Bone marrow (tissue), 2 donors: ENCODE measurements at places on chromosomes 4 and X.
A peak's percentile ranks its signal among the peaks of the same experiment; 100 is the strongest.

- no peak for DNase-seq
Observed at GRCh38 chr4:168386002-168386401, 67.5 kb upstream of the DDX60 start.

- no peak for DNase-seq
Observed at GRCh38 chrX:126342859-126343258, 176.8 kb upstream of the DCAF12L2 start.

DNA sequence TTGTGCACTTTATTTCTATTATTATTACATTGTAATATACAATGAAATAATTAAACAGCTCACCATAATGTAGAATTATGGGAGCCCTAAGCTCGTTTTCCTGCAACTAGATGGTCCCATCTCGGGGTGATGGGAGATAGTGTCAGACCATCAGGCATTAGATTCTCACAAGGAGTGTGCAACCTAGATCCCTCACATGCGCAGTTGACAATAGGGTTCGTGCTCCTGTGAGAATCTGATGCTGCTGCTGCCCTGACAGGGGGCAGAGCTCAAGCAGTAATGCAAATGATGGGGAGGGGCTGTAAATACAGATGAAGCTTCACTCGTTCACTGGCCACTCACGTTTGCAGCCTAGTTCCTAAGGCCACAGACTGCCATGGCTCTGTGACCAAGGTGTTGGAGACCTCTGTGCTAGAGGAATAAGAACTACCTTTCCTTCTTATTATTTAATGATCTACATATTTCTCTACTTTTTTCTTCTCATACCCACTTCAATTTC is 492.9 kb upstream of the INTU start:
- no peak for DNase-seq

DNA sequence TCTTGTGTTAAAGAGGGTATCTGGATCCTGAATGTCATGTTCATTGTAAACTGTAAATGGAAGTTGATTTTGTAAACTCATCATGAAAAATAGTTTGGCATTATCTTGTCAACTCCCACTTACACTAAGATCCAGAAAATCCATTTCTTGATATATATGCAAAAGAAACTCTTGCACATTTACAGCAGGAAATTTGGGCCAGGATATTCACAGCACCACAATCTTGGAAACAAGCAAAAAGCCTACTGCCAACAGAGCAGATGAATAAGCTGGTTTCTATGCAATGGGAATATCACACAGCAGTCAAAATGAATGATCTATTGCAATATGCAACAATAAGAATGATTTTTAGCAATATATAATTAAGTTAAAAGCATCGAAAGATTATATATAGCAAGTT is 8.6 kb downstream of the GABRA4 start:
- no peak for DNase-seq

GRCh38 chr4:6794189-6794588 is 11.7 kb downstream of the KIAA0232 start:
- no peak for DNase-seq

DNA sequence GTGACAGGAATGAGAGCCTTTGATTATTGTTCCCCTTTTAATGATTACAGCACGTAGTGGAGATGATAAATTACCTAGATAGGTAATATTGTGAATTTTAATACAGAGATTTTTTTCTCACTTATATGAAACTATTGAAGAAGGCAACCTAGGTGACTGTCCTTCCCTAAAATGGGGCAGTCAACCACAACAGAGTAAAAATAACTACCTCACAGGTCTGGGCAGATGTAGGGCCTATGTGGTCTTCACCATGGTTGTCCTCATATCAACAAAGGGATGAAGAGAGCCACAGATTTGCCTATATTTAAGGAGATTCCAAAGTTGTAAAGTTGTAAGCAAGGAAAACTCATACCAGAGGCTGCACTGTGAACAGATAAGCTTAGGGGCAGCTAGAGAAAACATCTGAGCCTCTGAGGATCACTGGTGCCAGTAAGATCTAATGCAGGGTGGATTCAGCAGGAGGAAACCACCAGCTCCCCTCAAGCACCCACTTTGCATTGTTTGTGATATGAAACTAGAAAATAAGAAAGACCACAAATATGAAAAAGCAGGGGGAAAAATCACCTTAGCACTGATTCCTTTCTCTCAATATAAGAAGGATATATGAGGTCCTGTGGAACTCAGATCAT is 547.9 kb upstream of the GALNTL6 start:
- no peak for DNase-seq

DNA sequence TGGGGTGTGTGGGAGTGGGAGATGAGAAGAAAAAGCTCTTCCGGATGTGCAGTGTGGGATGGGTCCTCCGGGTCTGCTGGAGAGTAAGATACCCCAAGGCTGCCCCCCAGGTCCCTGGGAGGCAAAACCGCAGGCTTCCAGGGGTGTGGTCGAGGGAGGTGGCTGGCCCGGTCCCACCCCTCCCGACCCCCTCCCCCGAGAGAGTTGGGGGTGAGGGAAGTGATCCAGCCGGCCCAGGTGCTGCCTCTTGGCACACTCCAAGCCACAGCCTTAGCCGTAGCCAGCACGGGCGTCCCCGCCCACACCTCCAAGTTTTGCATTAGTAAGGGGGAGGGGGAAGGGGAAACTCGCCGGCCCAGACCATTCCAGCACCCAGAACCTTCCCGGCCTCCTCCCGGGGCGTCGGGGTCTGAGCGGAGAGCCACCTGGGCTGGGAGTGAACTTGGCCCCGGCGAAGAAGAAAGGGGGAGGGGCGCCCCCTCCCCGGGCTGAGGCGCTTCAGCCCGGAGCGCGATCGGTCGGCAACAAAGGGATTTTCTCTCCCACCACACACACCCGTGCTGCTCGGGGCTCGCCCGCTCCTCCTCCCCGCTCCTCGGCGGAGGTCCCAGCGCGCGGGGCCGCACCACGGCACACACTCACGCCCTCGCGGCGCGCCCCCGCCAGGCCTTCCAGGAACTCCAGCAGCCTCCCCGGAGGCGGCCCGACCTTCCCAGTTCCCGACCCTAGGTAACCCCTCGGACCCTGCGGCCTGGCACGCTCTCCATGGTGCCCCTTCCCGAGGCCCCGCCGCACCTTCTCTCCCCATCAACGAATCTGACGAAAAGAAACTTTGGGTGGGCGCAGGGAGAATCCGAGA is 14.4 kb downstream of the BCOR start:
- no peak for DNase-seq

DNA sequence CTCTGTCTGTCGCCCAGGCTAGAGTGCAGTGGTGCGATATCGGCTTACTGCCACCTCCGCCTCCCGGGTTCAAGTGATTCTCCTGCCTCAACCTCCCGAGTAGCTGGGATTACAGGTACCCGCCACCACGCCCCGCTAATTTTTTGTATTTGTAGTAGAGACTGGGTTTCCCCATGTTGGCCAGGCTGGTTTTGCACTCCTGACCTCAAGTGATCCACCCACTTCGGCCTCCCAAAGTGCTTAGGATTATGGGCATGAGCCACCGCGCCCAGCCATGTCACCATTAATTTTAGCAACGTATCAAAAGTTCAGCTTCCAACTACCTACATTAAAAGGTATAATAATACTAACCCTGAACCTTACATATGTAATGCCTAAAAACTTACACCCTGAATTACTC is 940 bp upstream of the UTP3 start:
- DNase-seq: no peak

- DNase-seq: no peak
Observed at GRCh38 chr4:72546456-72546855, 22.6 kb downstream of the ADAMTS3 start.

DNA sequence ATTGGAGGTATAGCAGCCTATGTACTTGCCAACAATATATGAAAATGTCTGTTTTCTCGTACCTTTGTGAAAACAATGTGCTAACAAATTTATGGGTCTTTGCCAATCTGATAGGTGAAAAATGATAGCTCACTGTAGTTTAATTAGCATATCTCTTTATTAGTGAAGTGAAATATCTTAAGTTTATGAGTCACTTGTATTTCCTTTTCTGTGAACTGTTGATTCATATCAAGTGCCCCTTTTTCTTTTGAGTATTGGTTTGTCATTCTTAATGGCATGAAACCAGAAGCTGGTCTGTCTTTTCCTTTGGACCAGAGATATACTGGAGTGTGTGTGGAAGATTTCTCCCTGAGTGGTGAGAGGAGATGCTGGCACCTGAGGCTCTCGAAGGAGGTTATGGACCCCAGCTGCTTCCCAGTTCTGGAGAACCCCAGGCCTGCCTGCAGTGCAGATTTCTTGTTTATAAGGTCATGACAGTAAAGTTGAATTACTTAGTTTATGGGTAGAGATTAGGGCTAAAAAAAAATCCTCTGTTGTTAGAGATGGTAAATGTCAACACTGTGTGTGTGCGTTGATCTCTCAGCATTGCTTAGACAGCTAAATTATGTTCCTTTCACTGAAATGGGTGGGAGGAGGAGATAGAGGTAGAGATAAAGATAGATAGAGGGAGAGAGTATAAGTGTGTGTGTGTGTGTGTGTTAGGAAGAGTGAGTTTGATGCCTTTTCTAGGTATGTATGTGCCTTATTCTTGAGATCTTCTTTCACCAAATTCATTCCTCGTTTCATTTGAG is 89.9 kb downstream of the REPS2 start:
- DNase-seq: no peak

DNA sequence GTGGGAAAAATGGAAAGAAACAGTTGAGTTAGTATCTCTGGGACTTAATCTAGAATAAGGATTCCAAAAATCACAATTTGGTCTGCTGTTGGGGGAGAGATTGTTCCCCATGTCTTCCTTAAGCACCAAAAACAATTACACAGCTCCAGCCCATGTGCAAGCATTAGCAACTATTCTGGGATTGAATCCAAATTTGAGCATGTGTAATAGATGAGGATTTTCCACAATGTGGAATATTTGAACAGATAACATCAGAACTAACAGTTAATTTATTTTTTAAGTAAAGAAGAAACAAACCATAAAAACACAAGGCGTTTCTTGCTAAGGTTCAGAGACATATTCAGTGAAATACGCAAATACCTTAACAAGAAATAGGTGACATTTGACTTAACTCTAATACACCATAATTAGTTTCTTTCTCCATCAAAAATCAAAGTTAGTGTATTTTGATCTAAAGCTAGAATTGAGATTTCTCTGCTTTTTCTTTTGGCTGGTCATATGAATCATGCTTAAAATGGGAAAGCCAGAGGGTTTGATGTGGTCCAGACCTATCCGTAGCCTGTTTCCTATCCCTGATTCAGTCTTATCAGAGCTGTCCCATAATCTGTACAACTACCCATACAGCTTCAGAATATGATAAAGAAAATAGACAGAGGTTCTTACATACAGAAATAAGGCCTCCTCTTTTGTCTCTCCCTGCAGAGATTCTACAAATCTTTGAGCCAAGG is 413.4 kb downstream of the PACRGL start:
- no peak for DNase-seq

- no peak for DNase-seq
Observed at GRCh38 chr4:122539861-122540465, 80.9 kb downstream of the IL21 start.

- DNase-seq: no peak
Observed at GRCh38 chr4:109875106-109875505, 27.2 kb downstream of the LRIT3 start.

GRCh38 chr4:10173037-10173753 is 56.6 kb upstream of the WDR1 start:
- peak; percentile 21 for DNase-seq

DNA sequence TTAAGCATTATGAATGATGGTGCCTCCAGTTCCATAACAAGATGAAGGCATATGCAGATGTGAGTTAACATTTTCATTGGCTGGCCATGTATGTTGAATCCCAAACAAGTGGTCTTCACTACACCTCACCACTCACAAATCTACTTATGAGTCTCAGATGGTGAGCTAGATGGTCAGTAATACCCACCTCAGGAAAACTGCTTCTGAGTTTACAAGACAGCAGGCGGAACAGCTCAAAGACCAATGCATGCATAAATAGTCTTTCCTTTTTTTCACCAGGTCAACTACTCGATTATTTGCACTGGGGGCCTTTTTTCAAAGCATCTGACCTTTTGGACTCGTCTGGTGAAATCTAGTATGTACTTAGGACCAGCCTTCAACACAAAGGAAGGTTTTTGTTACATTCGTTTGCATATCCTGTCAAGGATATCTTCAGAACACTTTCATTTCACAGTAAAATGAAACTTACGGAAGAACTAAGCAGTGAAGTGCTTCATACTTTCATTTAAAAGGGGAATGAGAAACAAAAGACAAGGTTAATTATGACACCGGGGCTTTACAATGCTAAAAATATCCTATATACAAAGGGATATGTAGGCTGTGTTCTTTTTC is 23.1 kb upstream of the TLR7 start:
- DNase-seq: no peak

DNA sequence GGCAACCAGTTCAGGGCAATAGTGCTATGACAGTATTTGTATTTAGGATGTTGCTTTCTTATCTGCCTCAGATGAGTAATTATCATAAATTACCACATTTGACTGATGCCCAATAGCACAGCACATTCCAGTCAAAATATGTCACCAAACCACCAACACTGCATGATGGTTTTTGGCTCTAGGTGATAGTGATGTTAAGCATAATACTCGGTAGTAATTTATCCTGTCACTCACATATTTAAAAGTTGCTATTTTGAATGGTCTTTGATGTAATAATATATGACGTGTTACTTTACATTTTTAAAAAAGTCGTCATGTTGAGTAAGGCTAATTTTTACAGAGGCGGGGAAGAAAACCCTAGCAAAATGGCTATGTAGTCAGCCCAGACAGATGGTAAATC is 42.5 kb downstream of the UNC5C start:
- DNase-seq: no peak

- DNase-seq: no peak
Observed at GRCh38 chr4:88910101-88910500, 146.9 kb downstream of the FAM13A start.

DNA sequence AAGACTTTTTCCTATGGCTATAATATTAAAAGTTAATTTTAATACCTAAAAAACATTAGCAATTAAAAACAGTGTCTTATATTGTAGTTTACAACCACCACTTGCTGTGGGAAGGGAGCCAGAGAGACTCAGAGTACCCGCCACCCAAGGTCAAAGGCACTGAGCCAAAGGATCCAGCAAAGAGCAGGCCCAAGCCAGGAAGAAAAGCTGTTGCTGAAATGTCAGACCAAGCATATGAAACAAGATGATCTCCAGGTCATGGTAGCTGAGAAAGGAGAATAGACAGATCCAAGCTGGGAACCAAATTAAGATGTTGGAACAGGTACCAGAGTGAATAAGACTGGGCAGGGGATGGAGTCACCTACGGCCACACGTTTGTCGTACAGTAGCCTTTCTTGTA is 18.8 kb upstream of the ATOH1 start:
- DNase-seq: no peak

GRCh38 chr4:69718396-69719271 is 41.8 kb downstream of the SULT1B1 start:
- DNase-seq: peak; percentile 35

DNA sequence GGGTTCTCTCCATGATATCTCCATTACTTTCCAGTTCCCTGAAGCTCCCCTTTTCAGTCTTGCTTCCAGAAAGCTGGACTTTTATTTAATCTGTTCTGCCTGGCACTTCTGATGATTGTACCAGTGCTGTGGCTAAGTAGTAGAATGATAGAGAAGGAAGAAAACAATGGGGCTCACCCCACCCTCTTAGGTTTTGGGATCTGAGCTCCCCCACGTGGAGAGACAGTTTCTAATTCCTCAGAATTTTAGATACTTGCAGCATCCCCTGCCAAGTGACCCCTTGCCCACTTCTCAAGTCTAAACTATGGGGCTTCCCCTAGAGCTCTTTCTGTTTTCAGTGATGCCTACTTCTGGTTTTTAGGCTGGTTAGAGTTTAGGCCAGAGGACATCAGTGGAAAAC is 73.9 kb downstream of the GC start:
- DNase-seq: no peak
